Right cardiac atrium (tissue), 5 donors: ENCODE measurements at places on chromosomes 13 and 19. TPM values are rescaled to one million over a fixed set of nuclear protein-coding genes. Genes with fewer than 3 reads are reported as not detected.

Gene ZNF234
- 10.6 TPM for total RNA-seq

Gene CCDC8
- 47.0 TPM for total RNA-seq

- DNase-seq: no peak
These were observed 5.0 kb downstream of the TDRD3 start for GRCh38 chr13:60402022-60402421.

Gene CRX
- not detected for total RNA-seq
